ENCODE measurements at places on chromosomes 16 and 17. TPM values are rescaled to one million over a fixed set of nuclear protein-coding genes. Genes with fewer than 3 reads are reported as not detected.

Gene EVPLL
- 1.1 TPM for total RNA-seq

Gene CALB2
- 0.47 TPM for total RNA-seq

Gene SLC16A11
- not detected for total RNA-seq

Gene CCL18
- not detected for total RNA-seq

Gene NCOR1
- 204 TPM for total RNA-seq

Gene KIF19
- total RNA-seq: not detected

Gene CHD9NB
- total RNA-seq: not detected
